ENCODE measurements at places on chromosomes 11 and 22.

GRCh38 chr11:27394781-27395228 is 31.8 kb upstream of the CCDC34 start:
- no peak for DNase-seq

DNA sequence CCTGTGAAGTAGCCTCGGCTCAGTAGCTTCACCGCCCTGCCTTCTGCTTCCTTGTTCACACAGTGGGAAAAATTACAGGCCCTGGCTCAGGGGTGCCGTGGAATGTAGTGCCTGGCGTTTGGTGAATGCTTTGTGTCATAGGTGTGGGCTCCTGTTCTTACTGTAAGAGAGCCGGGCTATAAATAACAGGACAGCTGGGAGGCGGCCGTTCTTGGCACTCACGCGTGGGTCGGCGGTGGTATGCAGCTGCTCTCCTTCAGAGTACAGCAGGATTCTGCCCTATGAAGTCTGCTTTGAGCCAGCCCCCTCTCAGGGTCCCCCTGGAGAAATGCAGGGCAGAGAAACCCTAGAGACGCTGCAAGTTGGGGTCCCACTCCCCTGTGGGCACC is 84.2 kb downstream of the CTTN start:
- DNase-seq = no peak

- no peak for DNase-seq
These were observed 11.7 kb downstream of the MAFF start for GRCh38 chr22:38213319-38213989.

GRCh38 chr22:17629173-17629489 is 582 bp upstream of the ATP6V1E1 start:
- DNase-seq = no peak
